ENCODE measurements at places on chromosomes 13 and 19. TPM values are rescaled to one million over a fixed set of nuclear protein-coding genes. Genes with fewer than 3 reads are reported as not detected.
A peak's percentile ranks its signal among the peaks of the same experiment; 100 is the strongest.

DNA sequence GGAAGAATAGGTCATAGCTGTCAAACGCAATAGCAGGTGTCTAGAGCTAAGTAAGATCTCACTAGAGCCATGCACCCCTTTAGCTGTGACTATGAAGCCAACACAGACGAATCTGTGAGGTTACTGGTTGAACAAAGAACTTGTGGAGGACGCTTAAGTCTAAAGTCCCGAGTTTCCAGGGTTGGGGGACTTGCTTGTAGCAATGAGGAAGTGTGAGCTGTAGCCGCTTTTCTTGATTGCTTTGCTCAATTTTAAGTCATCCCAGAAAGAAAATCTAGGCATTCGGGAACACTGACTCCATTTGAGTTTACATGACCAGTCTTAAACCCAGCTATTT is 1.6 kb downstream of the GPC5 start:
- H3K4me1 ChIP-seq: peaks cover 5% of the 10 kb centered on the region
- no peak overlapping the region for H3K27ac ChIP-seq
- no peak for DNase-seq
- peaks cover 19% of the 10 kb centered on the region for H3K27me3 ChIP-seq

DNA sequence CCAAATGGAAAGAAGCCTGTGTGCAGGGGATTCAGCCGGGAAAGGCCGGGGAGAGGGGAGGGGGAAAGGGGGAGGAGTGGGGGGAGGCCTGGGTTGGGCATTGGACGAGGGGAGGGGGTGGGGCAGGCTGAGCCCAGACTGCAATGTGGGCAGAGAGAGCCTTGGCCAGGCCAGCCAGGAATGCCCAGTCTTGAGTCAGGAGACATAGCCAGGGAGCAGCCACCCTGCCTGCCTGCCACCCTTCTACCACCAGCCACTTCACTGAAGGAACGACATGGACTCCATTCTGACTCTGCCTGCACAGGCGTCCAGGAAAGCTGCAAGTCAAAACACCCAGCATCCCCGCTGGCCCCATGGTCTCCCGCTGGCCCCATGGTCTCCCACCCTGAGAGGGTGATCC is 498 bp downstream of the PROZ start:
- H3K4me3 ChIP-seq: no peak overlapping the region
- H3K27ac ChIP-seq: no peak overlapping the region
- peaks cover 5% of the 10 kb centered on the region for H3K4me1 ChIP-seq

- no peaks in the 10 kb centered on the region for H3K36me3 ChIP-seq
- no peaks in the 10 kb centered on the region for H3K27me3 ChIP-seq
- H3K27ac ChIP-seq: no peak overlapping the region
- no peak overlapping the region for H3K4me3 ChIP-seq
- no peaks in the 10 kb centered on the region for H3K4me1 ChIP-seq
These were observed 34.8 kb downstream of the FOXO1 start for GRCh38 chr13:40631605-40632004.

GRCh38 chr13:29578300-29579085 is 17.0 kb downstream of the SLC7A1 start:
- H3K27me3 ChIP-seq: no peaks in the 10 kb centered on the region
- peaks cover 34% of the 10 kb centered on the region for H3K4me1 ChIP-seq
- H3K36me3 ChIP-seq: peaks cover 17% of the 10 kb centered on the region
- no peak for DNase-seq
- no peak overlapping the region for H3K4me3 ChIP-seq
- no peak overlapping the region for H3K27ac ChIP-seq

GRCh38 chr13:97460004-97460775 is 26.2 kb downstream of the RAP2A start:
- H3K4me3 ChIP-seq: no peak overlapping the region
- DNase-seq: no peak
- H3K4me1 ChIP-seq: peaks cover 9% of the 10 kb centered on the region

DNA sequence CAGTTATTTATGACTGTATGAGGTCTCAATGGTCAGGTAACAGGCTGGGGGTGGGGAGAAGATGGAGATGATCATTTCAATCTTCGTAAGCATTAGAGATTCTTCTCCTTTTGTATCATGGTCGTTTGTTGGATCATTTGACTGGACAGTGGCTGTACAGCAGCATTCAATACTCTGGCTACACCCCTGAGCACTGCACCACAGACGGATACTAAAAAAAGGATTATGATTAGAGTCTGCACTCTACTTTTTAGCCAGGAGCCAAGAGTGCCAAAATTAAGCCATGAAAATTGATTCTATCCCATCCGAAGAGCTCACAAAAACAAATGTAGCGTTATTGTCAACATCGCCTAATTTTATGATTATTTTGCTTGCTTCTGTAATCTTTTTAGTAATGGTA is 41.9 kb downstream of the CDK8 start:
- DNase-seq: no peak
- peaks cover 22% of the 10 kb centered on the region for H3K4me1 ChIP-seq
- H3K4me3 ChIP-seq: no peak overlapping the region
- H3K36me3 ChIP-seq: no peaks in the 10 kb centered on the region

DNA sequence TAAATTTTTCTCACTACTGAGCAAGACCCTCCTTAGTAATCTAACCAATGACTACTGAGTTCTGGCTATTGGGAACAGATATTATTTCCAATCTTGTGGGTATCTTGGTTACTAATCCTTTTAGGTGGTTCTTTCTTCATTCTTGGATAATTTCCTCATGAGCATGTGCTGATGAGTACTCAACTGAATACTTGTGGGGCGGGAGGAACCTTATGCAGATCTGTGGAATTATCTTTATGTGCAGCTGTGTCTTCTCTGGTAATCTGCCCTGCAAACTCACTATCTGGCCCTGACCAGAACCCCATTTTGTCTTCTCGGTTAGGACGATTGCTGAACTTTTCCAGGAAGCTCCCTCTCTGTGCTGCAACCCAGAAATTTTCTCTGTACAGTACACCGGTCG is 89.7 kb upstream of the TRPC4 start:
- H3K4me3 ChIP-seq: no peak overlapping the region
- H3K4me1 ChIP-seq: no peaks in the 10 kb centered on the region
- no peaks in the 10 kb centered on the region for H3K36me3 ChIP-seq

DNA sequence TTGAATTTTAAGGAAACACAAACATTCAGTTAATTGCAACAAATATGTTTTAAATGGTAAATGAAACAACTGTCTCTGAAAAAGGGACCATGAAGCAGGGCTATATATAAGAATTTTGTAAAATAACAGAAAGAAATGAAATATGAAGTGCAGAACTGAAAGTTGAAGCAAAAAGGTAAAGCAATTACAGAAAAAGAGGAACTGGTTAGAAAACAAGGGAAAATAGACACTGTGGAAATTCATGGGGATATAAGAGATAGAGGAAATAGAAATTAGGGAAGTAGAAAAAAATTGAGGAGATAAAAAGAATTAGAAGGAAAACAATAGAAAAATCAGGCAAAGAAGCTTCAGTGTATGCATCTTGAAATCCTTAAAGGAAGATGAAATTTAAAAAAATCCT is 40.0 kb upstream of the TDRD3 start:
- H3K4me3 ChIP-seq: no peak overlapping the region
- H3K27me3 ChIP-seq: no peaks in the 10 kb centered on the region
- no peak for DNase-seq
- no peaks in the 10 kb centered on the region for H3K36me3 ChIP-seq
- H3K4me1 ChIP-seq: no peaks in the 10 kb centered on the region
- no peak overlapping the region for H3K27ac ChIP-seq

DNA sequence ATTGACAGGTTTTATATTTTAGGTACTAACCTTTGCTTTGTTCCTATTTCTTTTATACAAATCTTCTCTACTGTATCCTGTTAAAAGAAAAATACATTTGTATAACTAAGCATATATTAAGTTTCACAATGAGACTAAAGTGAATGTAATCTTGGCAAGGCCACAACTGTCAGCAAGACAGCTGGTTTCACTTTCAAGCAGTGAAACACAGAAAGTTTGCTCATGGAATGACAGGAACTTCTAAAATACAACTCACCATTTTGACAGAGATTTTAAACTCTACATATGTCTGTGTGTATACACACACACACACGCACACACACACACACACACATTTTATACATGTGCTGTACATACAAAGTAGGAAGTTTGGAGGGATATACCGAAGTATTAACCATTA is 53.3 kb downstream of the PARP4 start:
- peak; percentile 2 for DNase-seq
- H3K4me1 ChIP-seq: peaks cover 19% of the 10 kb centered on the region
- H3K36me3 ChIP-seq: peaks cover 62% of the 10 kb centered on the region
- H3K27me3 ChIP-seq: no peaks in the 10 kb centered on the region
- H3K4me3 ChIP-seq: no peak overlapping the region

DNA sequence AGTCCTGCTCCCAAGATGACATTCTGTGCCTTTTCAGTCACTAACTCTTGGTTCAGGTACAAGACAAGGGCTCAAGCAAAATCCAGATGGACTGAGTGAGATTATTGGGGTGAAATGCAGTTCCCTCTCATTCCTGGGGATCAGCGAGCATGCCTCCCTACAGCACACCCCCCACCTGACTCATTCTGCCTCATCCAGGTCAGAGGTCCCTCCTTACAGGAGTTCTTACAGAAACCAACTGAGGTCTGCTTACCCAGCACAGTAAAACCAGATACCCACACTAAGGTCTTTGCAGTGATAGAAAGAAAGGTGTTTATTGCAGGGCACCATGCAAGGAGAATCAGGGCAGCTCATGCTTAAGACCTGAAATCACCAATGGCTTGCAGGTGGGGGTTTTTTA is 21.6 kb upstream of the MRI1 start:
- no peaks in the 10 kb centered on the region for H3K4me1 ChIP-seq
- H3K27me3 ChIP-seq: no peaks in the 10 kb centered on the region
- H3K4me3 ChIP-seq: no peak overlapping the region
- no peak overlapping the region for H3K27ac ChIP-seq

DNA sequence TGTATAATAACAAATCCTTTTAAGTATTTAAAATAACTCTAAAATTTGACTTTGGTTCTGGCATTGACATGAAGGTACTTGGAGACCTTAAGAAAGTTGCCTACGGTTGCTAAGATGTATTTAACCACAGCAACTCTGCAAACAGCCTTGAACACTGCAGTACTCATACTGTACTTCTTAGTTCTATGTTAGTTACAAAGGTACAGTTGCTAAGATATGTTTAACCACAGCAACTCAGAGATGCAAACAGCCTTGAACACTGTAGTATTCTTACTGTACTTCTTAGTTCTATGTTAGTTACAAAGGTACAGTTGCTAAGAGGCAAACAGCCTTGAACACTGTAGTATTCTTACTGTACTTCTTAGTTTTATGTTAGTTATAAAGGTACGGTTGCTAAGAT is 268.3 kb upstream of the MIR17HG start:
- H3K36me3 ChIP-seq: no peaks in the 10 kb centered on the region
- no peak overlapping the region for H3K27ac ChIP-seq
- DNase-seq: no peak
- H3K27me3 ChIP-seq: no peaks in the 10 kb centered on the region
- H3K4me3 ChIP-seq: no peak overlapping the region

GRCh38 chr13:88670509-88670908 is 999.3 kb downstream of the SLITRK5 start:
- no peak overlapping the region for H3K4me3 ChIP-seq
- H3K4me1 ChIP-seq: no peaks in the 10 kb centered on the region
- no peak overlapping the region for H3K27ac ChIP-seq
- H3K36me3 ChIP-seq: no peaks in the 10 kb centered on the region

DNA sequence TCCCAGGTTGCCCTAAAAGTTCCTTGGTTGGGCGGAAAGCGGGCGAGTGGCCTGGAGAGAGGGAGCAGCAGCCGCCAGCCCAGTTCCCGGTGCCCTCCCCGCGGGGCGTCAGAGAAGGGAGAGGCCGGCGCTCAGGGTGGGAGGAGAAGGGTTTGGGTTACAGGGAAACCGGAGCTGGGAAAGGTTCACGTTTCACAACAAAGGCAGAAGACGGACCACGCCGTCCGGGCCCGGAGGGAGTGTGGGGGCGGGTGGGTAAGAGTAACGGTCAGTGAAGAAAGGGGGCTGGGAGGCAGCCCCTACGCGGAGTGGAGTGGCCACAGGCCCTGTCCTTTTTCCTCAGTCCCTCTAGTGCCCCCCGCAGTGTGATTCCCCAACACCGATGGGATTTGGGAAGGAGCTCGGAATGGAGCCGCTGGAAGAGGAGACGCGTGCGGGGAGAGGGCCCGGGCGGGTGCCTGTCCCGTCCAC is 1.6 kb downstream of the SIX5 start:
- peak overlapping the region; percentile 67 for H3K4me3 ChIP-seq
- peak; percentile 57 for DNase-seq
- H3K4me1 ChIP-seq: peaks cover 42% of the 10 kb centered on the region
- H3K27me3 ChIP-seq: no peaks in the 10 kb centered on the region
- H3K27ac ChIP-seq: peak overlapping the region; percentile 46

GRCh38 chr19:27794494-27795042 is 1418.4 kb downstream of the UQCRFS1 start:
- H3K27me3 ChIP-seq: no peaks in the 10 kb centered on the region
- H3K36me3 ChIP-seq: peaks cover 11% of the 10 kb centered on the region
- H3K4me1 ChIP-seq: peaks cover 6% of the 10 kb centered on the region
- H3K4me3 ChIP-seq: peak overlapping the region; percentile 63
- no peak for DNase-seq

- H3K27ac ChIP-seq: no peak overlapping the region
- H3K4me3 ChIP-seq: no peak overlapping the region
- H3K27me3 ChIP-seq: no peaks in the 10 kb centered on the region
- no peaks in the 10 kb centered on the region for H3K4me1 ChIP-seq
- no peak for DNase-seq
These were observed 31.8 kb downstream of the LCP1 start for GRCh38 chr13:46150134-46150693.

- no peaks in the 10 kb centered on the region for H3K27me3 ChIP-seq
- DNase-seq: no peak
- no peaks in the 10 kb centered on the region for H3K36me3 ChIP-seq
These were observed 167.4 kb upstream of the SLITRK1 start for GRCh38 chr13:84049443-84050219.

- peak; percentile 57 for DNase-seq
- no peak overlapping the region for H3K27ac ChIP-seq
- H3K36me3 ChIP-seq: no peaks in the 10 kb centered on the region
- 0 out of 2 replicates have a peak, but pooled peaks cover 7% of the 10 kb centered on the region for H3K27me3 ChIP-seq
These were observed 67.4 kb upstream of the UBAC2 start for GRCh38 chr13:99133230-99133629.

DNA sequence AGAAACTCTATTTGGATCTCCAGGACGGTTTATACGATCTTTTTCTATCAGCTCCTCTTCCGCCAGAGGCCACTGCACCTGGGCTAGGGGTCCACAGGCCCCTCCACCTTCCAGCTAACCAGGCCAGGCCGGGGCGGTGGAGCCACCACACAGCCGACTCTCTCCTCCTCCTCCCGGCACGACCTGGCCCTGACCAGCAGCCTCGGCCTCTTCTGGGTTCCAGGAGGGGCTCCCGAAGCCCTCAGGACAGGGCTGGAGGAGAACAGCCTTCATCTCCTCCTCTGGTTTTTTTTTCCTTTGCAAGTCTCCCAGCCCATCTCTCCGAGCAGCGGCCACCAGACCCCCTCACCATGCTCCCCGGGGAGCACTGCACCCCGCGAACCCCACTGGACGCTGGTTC is 17.1 kb downstream of the DPF1 start:
- no peaks in the 10 kb centered on the region for H3K4me1 ChIP-seq
- H3K27ac ChIP-seq: no peak overlapping the region
- peaks cover 1% of the 10 kb centered on the region for H3K36me3 ChIP-seq
- H3K27me3 ChIP-seq: no peaks in the 10 kb centered on the region

Gene IGLON5
- total RNA-seq: not detected

Gene PRTN3
- not detected for total RNA-seq

Gene ZNF415
- total RNA-seq: 3.2 TPM

Gene IZUMO2
- total RNA-seq: not detected

Gene HCN2
- total RNA-seq: 2.2 TPM

Gene S1PR4
- not detected for total RNA-seq

Measured in SJSA1 (cell line).